Peyer's patch (tissue), 4 donors: ENCODE measurements at places on chromosomes 5 and 9. TPM values are rescaled to one million over a fixed set of nuclear protein-coding genes. Genes with fewer than 3 reads are reported as not detected.

DNA sequence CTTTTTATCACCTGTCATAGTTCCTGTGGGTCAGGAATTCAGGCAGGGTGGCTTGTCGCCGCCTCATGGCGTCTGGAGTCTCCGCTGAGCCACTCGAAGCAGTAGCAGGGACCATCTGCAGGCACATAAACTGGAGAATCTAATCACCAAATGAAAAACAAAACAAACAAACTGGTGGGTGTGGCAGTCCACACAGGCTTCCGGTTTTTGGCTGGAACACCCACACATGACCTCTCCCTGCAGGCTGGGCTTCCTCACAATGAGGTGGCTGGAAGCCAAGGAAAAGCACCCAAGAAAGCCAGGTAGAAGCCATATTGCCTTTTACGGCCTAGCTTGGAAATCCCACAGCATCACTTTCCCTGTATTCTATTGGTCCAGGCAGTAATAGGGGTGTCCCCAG lies 197.0 kb downstream of the SYK start:
- H3K4me3 ChIP-seq: no peak overlapping the region
- no peaks in the 10 kb centered on the region for H3K27me3 ChIP-seq
- H3K27ac ChIP-seq: no peak overlapping the region

SLC25A2 gene
- total RNA-seq: 4.0 TPM

GRCh38 chr5:155129513-155129880 lies 115.9 kb downstream of the KIF4B start:
- H3K4me1 ChIP-seq: no peaks in the 10 kb centered on the region
- H3K27me3 ChIP-seq: no peaks in the 10 kb centered on the region
- no peak overlapping the region for H3K27ac ChIP-seq
- no peaks in the 10 kb centered on the region for H3K36me3 ChIP-seq
- H3K4me3 ChIP-seq: no peak overlapping the region

- no peak overlapping the region for H3K27ac ChIP-seq
- no peak overlapping the region for H3K4me3 ChIP-seq
- no peaks in the 10 kb centered on the region for H3K36me3 ChIP-seq
Measured at GRCh38 chr5:72402959-72403628, 82.9 kb downstream of the PTCD2 start.

DNA sequence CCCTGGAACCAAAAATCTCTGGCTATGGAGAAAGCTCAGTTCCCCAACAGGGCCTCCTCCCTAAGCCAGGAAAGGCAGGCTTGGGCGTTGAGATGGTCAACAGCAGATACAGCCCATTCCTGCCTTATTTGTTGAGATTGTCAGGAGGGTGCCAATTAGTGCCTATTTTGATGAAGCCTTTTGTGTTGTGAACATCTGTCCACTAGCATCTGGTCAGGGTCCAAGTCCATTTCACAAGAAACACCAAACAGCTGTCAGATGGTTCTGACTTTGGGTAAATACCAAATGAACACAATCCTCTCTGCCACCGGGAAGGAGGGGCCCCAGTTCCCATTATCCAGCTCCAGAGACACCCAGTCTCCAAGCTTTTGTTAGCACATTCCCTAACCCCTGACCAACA lies 19.9 kb downstream of the SEMA6A start:
- H3K4me1 ChIP-seq: peaks cover 3% of the 10 kb centered on the region
- no peaks in the 10 kb centered on the region for H3K27me3 ChIP-seq
- no peak overlapping the region for H3K4me3 ChIP-seq

GRCh38 chr5:105563842-105564241 lies 2001.3 kb upstream of the NUDT12 start:
- H3K4me1 ChIP-seq: no peaks in the 10 kb centered on the region
- H3K4me3 ChIP-seq: no peak overlapping the region
- no peak for DNase-seq

GRCh38 chr9:14723301-14723700 lies 768 bp upstream of the CER1 start:
- H3K27ac ChIP-seq: no peak overlapping the region
- no peaks in the 10 kb centered on the region for H3K4me1 ChIP-seq
- no peak for DNase-seq

SLC36A2 gene
- total RNA-seq: not detected

DNA sequence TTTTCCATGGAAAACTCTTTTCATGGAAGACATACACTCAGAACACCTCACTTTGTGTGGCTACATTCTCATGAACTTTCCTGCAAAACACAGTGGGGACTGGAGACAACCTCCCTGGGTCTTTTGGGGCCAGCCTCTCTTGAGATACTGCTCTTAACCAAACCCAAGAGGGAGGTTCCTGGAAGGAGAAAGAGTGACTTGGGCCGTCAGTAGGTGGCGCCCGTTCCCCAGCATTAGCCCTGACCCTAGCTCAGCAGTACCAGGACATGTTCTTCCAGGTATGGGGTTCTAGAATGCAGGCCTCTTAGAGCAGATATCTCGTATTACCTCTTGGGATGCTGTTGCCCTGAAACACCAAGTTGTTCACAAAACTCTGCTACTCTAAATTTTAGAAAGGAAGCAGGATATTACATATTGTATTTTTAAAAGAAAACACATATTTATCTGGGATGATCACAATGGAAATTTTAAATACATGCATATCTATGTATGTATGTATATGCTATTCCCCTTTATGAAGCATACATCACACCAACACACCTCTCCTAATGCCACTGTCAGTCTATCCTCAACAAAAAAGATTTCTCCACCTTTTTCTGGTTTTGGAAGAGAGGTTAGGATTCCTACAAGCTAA lies 15.8 kb upstream of the GLIS3 start:
- no peak overlapping the region for H3K27ac ChIP-seq
- H3K36me3 ChIP-seq: no peaks in the 10 kb centered on the region
- no peak overlapping the region for H3K4me3 ChIP-seq
- no peaks in the 10 kb centered on the region for H3K27me3 ChIP-seq
- no peaks in the 10 kb centered on the region for H3K4me1 ChIP-seq
- DNase-seq: peak; percentile 85

DNA sequence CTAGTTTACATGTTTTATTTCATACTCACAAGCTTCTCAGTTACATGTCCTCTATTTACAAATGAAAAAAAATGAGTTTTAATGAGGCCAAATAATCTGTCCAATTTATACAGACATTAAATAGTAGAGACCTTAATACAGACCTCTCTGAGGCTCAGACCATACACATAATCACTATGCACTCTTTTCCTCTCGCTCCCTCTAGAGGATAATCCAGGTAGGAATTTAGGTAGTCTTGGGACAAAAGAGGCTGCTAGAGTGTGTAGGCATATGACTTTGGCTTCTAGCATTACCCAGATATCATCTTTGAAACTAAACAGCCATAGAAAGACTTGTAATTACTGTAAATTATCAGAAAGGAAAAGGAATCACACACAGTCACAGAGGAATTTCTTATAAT lies 444.7 kb downstream of the HINT1 start:
- no peak for DNase-seq
- H3K4me3 ChIP-seq: no peak overlapping the region
- H3K36me3 ChIP-seq: no peaks in the 10 kb centered on the region
- H3K4me1 ChIP-seq: no peaks in the 10 kb centered on the region
- no peak overlapping the region for H3K27ac ChIP-seq

DNA sequence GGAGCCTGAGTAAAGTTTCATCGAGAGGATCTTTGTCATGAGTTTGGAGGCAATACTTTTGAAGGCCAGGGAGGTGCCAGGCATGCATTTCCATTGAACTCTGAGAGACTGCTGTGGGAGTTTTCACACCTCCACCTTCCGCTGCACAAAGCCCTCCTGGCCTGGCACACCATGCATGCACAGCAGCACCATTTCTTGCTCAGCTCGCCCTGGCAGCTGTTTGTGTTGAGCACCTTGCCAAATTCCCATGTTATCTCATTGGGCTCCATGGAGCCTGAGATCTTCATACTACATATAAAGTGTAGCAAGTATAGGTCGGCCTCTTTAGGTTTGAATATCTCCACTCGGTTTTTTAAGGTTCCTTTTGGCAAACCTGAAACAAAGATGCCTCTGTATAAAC lies 125.7 kb upstream of the CLINT1 start:
- no peaks in the 10 kb centered on the region for H3K36me3 ChIP-seq
- no peaks in the 10 kb centered on the region for H3K27me3 ChIP-seq
- no peaks in the 10 kb centered on the region for H3K4me1 ChIP-seq

GRCh38 chr5:143207563-143208364 lies 195.7 kb downstream of the NR3C1 start:
- peaks cover 8% of the 10 kb centered on the region for H3K4me1 ChIP-seq
- no peaks in the 10 kb centered on the region for H3K36me3 ChIP-seq
- no peak for DNase-seq
- H3K27me3 ChIP-seq: no peaks in the 10 kb centered on the region
- no peak overlapping the region for H3K27ac ChIP-seq

DNA sequence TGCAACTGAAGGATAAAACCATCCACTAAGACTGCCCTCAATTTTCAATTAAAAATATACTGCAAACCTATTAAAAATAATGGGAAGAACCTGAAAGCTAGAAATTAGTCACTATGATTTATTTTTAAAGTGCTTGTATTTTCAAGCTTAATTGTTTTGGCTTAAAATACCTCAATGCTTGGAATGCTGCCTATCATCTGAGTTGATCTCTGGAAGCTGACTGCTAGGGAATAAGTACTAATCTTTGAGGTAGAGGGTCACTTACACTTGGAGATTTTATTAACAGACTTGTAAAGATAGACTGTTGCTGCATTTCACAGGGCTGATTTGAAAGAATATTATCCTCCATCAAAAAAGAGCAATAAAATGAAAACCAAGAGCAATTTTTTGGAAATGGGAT lies 6.2 kb downstream of the PCSK1 start:
- no peaks in the 10 kb centered on the region for H3K36me3 ChIP-seq
- no peak overlapping the region for H3K27ac ChIP-seq
- DNase-seq: no peak
- peaks cover 7% of the 10 kb centered on the region for H3K4me1 ChIP-seq

- H3K4me3 ChIP-seq: peak overlapping the region; percentile 46
- peak; percentile 50 for DNase-seq
- H3K27me3 ChIP-seq: no peaks in the 10 kb centered on the region
- peaks cover 21% of the 10 kb centered on the region for H3K4me1 ChIP-seq
Measured at GRCh38 chr5:137734962-137735554, 831 bp downstream of the KLHL3 start.
